ENCODE measurements at places on chromosomes 2 and 18.

DNA sequence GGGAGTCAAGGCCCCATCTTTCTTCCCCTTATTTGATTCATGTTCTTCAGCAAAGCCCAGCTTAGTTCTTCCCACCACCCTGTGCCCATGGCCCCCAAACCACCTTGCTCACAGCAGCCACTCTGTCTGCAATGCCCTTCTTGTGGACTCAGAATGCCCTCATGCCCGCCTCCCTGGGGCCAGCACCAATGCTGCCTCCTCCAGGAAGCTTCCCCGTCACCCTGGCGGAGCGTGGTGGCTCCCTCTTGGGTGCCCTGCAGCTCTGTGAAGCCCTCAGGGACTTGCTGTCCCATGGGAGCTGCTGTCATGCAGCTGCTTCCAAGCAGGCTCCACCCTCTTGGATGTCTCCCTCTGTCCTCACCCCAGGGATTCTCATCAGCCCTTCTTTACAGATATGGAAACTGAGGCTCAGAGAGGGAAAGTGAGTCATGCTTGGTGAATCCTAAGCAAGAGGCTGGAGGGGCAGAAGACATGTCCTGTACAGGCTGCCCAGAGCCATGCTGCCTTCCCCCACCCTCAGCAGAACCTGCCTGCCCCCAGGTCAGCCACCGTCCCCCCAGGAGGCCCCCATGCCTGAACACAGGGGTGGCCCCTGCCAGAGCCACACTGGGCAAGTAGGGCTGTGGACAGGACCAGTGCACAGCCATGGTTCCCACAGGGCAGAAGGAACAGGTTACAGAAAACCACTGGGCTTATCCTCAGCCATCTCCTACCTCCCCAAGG is 11.8 kb upstream of the DUSP2 start:
- DNase-seq: no peak

DNA sequence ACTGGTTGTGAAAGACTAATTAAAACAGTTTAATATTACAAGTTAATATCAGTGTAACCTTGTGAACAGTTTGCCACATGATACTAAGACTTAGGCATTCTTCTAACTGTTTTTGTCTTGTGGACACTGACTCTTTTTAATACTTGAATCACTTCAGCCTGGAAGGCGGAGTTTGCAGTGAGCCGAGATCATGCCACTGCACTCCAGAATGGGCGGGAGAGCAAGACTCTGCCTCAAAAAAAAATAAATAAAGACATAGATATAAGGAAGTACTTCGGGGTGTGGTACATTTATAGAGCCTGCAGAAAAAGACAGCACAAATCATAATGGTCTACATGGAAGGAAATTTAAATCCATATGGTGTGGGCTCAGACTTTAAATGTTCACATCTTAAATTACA is 300.4 kb upstream of the NETO1 start:
- no peak for DNase-seq

GRCh38 chr2:138060301-138060635 is 96.0 kb downstream of the HNMT start:
- DNase-seq: no peak

- DNase-seq: no peak
Measured at GRCh38 chr2:119857742-119858141, 98.0 kb downstream of the PTPN4 start.

Measured in GM12892 (cell line).